SW 1271 (cell line): ENCODE measurements at places on chromosomes 3 and 15.
A peak's percentile ranks its signal among the peaks of the same experiment; 100 is the strongest.

- DNase-seq = no peak
Observed at GRCh38 chr3:123021996-123022510, 5.5 kb downstream of the SEMA5B start.

DNA sequence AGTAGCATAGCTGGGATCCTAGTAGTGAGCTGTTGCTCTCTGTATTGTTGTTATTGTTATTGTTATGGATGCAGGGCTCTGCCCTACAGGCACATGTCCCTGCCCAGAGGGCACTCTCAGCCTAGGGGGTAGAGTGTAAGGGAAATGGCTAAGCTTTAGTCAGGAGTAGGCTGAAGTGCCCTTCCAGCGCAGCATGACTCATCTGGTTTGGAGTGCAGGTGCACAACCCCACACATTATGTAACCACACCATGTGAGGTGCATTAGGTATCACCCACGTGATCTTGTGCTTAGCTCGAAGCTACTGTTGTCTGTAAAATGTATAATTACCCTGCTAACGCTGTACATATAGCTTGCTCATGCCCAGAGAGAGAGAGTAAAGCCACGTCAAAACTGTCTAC, 48.3 kb upstream of the TIPARP start:
- DNase-seq = no peak

- no peak for DNase-seq
Observed at GRCh38 chr3:36132214-36132613, 248.1 kb upstream of the STAC start.

- DNase-seq = no peak
Observed at GRCh38 chr15:80780416-80781221, 1.4 kb downstream of the CEMIP start.

- DNase-seq = no peak
Observed at GRCh38 chr3:48507256-48508061, 3.5 kb upstream of the SHISA5 start.

DNA sequence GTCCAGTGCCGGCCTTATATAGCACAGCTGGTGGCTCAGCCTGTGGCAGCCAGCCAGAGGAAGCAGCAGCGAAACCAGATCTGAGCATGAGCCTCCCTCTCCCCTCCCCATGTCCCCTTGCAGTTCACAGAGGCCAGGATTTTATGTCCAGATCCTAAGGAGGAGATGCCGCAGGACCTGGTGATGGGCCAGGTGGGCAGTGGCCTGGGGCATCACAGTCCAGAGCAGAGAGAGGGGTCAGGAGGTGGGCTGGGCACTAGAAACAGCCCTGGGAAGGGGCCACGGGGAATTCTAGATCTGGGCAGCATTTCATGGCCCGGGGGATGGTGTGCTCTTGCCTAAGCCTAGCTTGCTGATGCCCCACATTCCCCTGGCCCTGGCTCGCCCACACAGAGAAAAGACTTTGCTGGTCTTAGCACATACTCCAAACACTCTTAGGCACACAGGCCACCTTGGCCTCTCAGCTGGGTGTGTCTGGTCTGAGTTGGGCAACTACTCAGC, 259 bp upstream of the CILP start:
- no peak for DNase-seq

DNA sequence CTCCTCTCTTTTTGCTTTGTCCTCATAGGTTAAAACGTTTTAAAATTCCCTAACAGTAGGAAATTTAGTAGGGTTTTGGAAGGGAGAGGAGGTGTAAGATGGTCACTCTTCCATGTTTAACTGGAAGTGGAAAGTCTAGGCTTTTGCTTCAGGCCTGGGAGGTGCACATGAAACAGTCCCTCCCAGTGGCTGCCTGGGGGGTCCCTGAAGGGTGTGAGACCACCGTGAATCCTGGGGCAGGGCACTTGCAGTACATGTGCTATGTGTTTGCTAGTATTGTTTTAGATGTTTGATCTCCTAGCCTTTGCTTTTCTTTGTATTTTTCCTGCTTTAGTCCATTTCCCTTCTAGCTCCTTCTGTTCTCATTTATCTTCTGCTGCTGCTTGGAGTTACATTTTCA, 178.5 kb downstream of the THSD4 start:
- no peak for DNase-seq

GRCh38 chr3:124601190-124601589, 129.1 kb upstream of the UMPS start:
- no peak for DNase-seq

- DNase-seq = no peak
Observed at GRCh38 chr15:84400017-84400740, 164.6 kb downstream of the GOLGA6L4 start.

- DNase-seq = no peak
Observed at GRCh38 chr3:11002371-11002807, 9.8 kb downstream of the SLC6A1 start.

GRCh38 chr15:66938114-66938830, 127.1 kb upstream of the SMAD3 start:
- no peak for DNase-seq

- no peak for DNase-seq
Observed at GRCh38 chr3:13644341-13645117, 95.6 kb downstream of the FBLN2 start.

- no peak for DNase-seq
Observed at GRCh38 chr3:14110699-14111098, 14.0 kb downstream of the CHCHD4 start.

GRCh38 chr3:138124188-138124587, 8.0 kb downstream of the A4GNT start:
- no peak for DNase-seq

DNA sequence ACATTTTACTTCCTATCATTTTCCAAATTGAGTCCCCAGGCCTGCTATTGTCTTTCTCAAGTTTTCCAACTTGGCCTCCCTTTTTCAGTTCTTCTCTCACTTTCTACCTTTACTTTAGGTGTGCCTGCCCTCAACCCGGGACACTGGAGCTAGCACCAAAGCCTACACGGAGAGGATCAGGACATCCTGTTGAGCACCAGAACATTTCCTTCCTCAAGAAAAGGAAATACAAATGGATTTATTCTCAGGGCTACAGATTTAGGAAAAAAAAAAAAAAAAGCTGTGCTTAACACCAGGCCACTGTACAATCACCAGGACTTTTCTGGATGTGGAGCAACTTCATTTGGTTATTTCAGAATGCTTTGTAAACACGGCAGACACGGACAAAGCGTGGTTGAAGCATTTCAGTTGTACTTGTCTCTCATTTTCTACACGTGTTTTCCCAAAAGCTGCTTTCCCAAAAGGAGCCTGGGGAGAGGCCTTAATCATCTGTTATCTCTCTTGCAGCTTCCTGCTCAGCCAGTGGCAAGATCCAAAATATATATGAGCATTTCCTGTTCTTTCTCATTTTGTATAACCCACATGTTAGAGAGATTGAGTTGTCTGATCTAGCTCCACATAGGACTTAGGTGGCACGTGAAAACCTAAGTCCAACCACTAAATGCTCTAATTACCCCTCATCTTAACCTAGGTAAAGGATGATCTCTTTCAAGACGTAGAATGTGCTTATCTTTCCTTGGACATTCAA, 15.5 kb upstream of the ATP1B3 start:
- no peak for DNase-seq

- no peak for DNase-seq
Observed at GRCh38 chr3:155791190-155791589, 14.9 kb downstream of the C3orf33 start.

GRCh38 chr3:23810343-23811184, 4.8 kb downstream of the UBE2E1 start:
- peak; percentile 56 for DNase-seq

DNA sequence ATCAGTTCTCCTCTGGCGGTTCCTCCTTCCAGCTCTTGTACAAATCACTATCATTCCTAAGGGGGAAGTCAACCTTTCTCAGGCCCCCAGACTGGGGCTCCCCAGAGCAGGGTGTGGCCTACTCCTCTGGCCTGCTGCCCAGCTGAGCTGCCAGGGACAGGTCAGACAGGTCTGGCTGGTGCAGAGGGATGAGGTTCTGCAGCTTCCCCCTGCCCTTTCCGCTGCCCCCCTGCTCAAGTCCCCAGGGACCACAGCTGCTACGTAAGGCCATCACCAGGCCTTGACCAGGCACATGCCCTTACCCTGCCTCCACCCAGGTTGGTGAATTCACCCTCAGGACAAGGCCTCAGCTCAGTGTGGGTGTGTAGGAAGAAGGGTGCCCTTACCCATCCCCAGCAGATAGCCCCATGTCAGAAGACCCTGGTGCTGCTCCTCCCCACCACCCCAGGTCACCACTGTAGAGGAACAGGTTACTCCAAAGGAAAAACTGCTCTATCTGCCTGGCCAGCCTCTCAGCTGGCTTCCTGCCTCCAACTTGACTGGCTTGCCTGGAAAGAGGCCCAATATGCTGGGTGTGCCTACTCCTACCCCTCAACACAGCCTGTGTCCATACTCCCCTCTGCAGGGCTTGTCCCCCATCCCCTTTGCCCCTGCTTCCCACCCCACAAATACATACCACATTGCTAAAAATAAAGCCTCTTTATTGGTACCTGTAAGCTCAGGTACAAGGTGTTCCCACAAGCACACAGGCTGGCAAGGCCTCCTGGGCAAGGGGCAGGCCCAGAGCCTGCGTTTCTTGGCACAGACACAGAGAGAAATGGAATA, 12.0 kb downstream of the CSRNP1 start:
- DNase-seq = peak; percentile 23

- no peak for DNase-seq
Observed at GRCh38 chr3:71119171-71119570, 464.4 kb downstream of the FOXP1 start.

- DNase-seq = peak; percentile 66
Observed at GRCh38 chr3:38649500-38650247, at the start of gene SCN5A. SCN5A (minus strand) TSS chr3:38649687; CDS start chr3:38633307, 16,380 bp downstream.

DNA sequence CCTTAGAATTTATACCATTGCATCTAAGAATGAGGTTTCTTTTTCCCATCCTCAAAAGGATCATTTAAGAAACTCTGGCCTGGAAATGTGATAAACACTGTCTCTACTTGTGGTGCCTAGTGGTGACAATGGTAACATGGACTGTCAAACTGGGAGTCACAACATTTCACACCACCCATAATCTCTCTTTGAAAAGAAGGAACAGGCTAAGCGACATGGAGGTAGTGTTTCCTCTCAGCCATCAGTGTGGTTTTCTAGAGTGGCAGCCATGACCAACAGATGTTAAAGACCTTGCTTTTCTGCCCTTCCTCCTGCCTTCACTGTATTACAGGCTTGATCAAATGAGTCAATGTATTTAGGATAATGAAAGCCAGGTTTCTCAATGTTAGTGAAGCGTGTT, 283.1 kb upstream of the STAC start:
- no peak for DNase-seq

- DNase-seq = no peak
Observed at GRCh38 chr15:80456517-80457492, 52.6 kb downstream of the ARNT2 start.

DNA sequence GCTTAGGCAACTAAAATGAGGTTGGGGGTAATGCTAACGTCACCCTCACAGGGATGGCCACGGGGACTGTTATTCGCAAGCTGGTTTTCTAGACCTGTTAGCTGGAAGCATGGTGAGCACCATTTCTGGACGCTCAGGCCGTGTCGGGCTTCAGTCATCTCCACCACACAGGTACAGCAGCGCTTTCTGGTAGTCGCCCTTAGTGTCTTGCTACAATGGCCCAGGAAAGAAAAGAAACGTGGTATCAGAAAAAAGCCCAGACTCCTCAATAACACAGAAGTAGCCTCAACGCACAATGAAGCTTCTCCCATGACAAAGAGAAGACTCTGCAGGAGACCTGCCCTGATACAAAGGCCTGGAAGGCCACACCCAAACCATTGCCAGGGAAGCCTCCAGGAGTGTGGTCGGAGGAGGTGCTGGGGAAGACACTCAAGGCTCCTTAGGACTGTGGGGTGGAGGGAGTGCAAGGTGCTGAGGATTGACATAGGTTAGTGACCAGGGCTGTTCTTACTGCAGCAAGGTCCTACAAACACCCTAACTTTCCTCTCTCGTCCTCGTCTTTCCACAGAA, 50.2 kb downstream of the ANXA2 start:
- DNase-seq = no peak

- DNase-seq = no peak
Observed at GRCh38 chr15:53513431-53513830, 246.0 kb downstream of the WDR72 start.

DNA sequence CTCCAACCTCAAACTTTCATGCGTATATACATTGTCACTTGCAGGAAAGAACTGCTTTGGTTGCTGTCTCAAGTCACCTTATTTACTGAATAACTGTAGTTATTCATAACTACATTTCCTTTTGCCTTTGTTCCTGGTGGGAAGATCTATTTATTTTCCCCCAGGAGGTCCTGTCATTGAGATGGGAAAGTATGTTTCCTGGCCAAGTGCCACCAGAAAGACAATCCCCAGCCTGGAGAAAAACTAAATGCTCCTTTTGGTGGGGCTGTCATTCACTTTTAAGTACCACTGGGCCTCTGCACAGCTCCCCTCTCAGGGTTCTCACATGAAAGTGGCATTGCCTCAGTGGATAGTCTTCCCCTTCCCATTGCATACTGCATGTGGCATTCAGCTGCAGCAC, 59.8 kb downstream of the LRRC3B start:
- DNase-seq = no peak

DNA sequence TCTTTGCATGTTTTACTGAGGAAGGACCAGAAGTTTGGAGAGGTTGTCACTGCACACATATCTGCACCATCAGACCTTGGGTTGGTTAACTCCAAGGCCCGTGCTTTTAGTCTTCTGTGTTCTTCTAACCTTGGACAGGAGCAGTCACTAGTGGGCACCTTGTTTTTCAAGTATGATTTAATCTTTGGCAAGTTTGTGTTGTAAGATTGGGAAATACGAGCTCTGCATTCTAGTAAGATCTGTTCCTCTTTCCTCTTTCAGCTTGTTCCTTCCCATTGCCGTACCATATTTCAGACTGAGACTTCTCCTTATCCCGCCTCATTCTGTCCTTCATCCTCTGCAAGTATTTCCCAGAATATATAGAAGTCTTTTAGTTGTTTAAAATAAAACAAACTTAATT, 5.1 kb downstream of the TMOD2 start:
- no peak for DNase-seq

- DNase-seq = no peak
Observed at GRCh38 chr3:13563321-13563720, 14.4 kb downstream of the FBLN2 start.

- no peak for DNase-seq
Observed at GRCh38 chr3:184977796-184978195, 165.8 kb downstream of the VPS8 start.

DNA sequence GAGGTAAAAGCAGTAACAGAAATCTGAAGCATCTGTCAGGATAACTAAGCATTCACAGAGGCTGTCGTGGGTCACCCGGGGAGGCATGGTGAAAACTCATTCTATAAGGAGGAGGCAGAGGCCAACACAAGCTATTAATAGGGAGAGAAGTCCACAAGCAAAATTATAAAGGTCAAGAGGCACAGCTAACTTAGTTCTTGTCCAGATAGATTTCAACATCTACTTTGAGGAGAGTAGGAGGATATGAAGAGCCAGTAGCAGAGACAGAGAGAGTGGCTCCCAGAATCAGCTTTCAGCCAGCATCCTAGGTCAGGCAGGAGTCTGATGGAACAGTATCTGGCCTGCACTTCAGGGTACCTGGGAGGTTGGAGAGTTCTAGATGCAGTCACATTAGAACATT, 95.3 kb downstream of the STAC start:
- no peak for DNase-seq

- DNase-seq = no peak
Observed at GRCh38 chr15:77607111-77607893, 25.4 kb downstream of the LINGO1 start.
